Astrocyte of the cerebellum (primary cell): ENCODE measurements at places on chromosomes 6 and 20.

DNA sequence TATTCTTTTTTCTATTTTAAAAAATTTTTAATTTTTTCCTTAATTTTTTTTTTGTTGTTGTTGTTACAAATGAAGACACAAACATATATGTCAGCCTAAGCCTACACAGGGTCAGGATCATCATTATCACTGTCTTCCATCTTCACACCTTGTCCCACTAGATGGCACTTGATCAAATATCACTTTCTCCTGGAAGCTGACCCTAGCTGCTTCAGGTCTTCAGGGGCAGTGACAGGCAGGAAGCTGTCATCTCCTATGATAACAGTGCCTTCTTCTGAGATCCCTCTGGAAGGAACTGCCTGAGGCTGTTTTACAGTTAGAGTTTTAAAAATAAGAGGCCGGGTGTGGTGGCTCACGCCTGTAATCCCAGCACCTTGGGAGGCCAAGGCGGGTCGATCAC is 70.2 kb upstream of the EEF1E1 start:
- no peak for DNase-seq

DNA sequence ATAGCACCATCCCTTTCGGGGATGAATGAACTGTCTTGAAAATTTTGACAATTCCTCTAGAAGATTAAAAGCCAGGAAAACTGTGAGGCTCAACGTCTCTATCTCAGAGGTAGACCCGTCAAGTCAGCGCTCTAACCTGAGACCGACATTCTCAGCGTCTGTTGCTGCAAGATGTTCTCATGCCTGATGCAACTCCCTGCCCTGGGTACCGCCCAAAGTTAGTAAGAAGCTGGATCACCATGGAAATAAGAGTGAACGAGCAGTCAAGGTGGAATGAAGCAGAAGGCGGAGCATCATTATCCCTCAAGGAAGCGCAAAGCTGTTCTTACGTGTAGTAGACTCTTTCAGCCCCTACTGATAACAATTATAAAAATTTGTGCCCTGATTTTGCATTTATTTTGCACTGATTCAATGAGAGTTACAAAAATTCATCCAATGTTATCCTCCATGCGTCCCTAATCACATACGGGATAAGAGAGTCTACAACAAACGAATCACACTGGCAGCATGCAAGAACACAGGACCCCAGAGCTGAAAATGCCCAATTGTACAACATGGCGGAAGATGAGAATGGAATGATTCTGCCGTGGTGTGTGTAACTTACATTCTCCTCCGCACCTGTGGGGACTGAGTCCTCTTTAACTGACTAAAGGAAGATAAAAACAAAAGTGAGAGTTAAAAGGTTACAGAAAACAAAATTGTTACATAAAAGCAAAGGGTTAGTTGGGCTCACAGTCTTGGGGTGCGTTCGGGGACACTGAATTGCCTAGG is 95.4 kb downstream of the BCAS1 start:
- DNase-seq = no peak

DNA sequence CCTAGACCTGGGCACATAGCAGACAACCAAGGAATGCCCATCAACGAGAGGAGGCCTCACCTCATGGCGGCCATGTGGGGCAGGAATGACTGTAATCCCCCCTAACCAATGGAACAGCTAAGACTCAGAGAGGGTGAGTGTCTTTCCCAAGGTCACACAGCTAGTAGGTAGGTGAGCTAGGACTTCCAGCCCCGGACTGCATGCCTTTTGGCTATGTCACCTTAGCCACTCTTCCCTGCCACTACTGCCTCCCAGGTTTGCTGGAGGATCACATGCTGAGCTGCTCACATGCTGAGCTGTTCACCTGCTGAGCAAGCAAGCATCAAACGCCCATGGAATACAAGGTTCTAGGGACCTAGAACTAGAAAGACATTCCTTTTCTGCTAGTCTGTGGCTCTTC is 188.5 kb upstream of the PMEPA1 start:
- no peak for DNase-seq

DNA sequence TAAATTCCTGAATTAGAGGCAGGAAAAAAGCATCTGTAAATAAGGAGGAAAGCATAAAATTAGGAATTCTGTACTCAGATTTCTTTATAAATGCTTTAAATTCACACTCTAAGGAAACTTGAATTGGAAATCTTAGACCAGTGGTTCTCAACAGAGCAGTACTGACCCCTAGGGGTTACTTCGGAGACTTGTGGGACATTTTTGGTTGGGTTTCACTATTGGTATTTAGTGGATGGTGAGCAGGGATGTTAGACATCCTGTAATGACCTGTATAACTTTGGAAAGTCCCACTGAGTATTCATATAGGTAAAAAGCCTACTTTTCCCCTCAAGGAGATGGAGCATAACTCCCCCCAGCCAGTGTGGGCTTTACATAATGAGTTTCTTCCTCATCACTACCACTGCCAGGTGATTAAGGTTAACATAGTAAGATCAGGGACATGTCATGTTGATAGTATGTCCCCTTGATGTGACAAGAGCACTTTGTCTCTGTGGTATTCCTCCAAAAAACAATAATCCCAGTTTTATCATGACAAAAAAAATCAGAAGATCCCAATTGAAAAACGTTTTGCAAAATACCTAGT is 31.0 kb downstream of the GLO1 start:
- peak; percentile 64 for DNase-seq

- DNase-seq = no peak
These were observed 182.9 kb upstream of the CST7 start for GRCh38 chr20:24766143-24766527.

DNA sequence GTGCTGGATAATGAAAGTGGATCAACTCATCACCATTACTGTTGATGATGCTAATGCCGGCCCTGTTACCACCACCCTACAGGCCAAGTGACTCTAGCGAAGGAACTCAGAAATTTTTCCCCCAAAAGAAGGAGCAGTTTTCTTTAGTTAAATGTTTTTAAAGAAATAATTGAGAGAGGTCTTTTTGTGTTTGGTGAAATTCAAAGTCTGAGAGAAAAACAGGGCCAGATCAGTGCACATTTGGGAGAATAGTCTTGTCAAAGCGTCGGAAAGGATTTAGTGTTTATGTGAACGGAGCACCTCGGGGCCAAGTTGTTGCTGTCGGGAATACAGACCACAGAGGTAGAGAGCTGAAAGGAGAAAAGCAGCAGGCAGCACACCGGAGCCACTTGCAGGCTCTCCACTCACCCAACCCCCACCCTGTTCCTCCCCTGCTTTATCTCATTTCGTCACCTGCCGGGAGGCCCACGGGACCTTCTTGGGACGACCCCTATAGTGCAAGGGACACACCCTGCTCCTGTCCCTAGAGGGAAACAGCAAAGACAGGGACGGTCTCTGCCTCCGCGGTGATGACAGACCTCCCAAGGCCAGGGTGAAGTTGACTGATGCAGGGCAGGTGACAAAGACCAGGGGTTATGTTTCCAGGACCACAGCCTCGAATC is 6.8 kb downstream of the TFAP2B start:
- DNase-seq = no peak

DNA sequence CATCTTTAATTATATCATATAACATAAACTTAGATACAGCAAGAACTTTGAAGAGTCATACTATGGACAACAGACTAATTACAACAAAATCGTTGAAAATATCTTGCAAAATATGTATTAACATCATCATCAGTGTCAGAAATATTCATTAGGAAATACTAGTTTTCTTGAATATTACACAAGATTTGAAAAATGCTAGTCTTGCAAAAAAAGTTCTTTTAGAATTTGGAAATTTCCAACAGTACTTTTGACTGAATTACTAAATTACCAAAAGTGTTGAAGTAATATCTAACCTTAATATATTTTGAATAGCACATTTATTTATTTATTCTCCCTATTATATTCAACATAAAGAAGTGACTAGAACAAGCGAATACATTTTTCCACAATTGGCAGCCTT is 1224.8 kb upstream of the EYS start:
- no peak for DNase-seq

GRCh38 chr20:12936020-12936419 is 72.8 kb upstream of the SPTLC3 start:
- DNase-seq = no peak

DNA sequence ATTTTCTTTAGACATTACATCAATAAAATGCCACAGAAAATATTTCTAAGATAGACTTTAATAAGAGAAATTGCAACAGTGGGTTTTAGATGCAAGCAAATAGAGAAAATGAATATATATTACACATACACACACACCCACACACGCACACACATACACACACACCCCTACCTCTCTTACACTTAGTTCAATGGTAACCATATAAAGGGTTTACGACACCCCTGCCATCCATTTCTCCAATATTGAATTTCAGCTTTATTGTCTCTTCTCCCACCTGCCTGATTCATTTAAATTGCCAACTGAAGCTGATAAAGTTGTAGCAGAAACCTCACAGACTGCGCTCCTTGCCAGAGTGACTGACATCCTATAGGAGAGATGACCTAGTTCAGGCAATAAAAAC is 154.6 kb downstream of the ADAT2 start:
- no peak for DNase-seq

- no peak for DNase-seq
These were observed 651 bp upstream of the TAPBP start for GRCh38 chr6:33314515-33314942.

DNA sequence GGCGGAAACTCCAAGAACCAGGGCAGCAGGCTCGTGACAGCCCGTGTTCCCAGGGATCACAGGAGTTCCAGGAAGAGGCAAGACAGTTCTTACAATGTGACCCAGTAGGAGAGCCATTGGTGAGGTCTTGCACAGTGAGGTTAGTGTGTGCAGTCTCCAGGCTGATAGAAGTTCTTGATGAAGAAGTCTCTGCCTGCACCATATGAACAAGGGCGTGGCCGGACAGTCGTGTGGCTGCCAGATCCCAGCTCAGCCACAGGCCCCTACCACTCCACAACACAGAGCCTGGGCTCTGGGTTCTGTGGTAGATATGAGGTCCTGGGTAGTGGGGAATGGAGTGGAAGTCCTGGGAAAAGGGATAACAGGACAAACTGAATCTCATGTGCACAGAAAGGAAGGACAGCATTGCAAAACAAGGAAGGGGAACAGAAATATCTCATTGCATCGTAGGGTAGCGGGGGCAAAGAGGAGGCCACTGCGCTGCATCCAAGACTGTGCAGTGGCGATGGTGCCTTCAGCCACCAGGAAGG is 65.2 kb downstream of the STX11 start:
- DNase-seq = no peak

DNA sequence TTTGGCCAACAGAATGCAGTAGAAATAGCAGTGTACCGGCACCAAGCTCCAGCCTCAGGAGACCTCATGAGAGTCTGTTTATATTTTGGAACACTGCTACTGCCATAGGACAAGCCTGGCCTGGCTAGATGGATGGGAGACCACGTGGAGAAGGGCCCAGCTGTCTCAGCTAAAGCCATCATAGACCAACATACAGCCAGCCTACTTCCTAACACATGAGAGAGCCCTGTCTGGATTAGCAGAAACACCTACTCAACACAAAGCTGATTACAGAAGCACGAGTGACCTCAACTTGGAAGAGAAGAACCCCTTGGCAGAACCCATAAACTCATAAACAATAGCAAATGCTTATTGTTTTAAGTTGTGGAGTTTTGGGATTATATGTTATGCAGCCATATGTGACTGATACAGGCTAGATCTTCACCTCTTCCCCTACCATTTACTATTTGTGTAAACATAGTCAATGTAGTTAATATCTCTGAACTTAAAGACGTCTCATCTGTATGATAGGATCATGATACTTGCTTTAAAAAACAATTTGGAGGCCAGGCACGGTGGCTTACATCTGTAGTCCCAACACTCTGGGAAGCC is 199.4 kb upstream of the ZNF217 start:
- DNase-seq = no peak
